Activated naive CD8-positive, alpha-beta T cell treated with anti-CD3 and anti-CD28 coated beads, Interleukin-2, amount 10 ng/mL, durations not matched to agents 7 days and 5 days (primary cell): ENCODE measurements at places on chromosomes 2 and 18. TPM values are rescaled to one million over a fixed set of nuclear protein-coding genes. Genes with fewer than 3 reads are reported as not detected.

EFR3B gene
- total RNA-seq = 0.08 TPM

TSPYL6 gene
- total RNA-seq = not detected

DIPK1C gene
- not detected for total RNA-seq

MOGAT1 gene
- total RNA-seq = not detected

GDF7 gene
- total RNA-seq = not detected

RAB10 gene
- total RNA-seq = 89.7 TPM

GREB1L gene
- total RNA-seq = not detected

UGT1A10 gene
- not detected for total RNA-seq

DNA sequence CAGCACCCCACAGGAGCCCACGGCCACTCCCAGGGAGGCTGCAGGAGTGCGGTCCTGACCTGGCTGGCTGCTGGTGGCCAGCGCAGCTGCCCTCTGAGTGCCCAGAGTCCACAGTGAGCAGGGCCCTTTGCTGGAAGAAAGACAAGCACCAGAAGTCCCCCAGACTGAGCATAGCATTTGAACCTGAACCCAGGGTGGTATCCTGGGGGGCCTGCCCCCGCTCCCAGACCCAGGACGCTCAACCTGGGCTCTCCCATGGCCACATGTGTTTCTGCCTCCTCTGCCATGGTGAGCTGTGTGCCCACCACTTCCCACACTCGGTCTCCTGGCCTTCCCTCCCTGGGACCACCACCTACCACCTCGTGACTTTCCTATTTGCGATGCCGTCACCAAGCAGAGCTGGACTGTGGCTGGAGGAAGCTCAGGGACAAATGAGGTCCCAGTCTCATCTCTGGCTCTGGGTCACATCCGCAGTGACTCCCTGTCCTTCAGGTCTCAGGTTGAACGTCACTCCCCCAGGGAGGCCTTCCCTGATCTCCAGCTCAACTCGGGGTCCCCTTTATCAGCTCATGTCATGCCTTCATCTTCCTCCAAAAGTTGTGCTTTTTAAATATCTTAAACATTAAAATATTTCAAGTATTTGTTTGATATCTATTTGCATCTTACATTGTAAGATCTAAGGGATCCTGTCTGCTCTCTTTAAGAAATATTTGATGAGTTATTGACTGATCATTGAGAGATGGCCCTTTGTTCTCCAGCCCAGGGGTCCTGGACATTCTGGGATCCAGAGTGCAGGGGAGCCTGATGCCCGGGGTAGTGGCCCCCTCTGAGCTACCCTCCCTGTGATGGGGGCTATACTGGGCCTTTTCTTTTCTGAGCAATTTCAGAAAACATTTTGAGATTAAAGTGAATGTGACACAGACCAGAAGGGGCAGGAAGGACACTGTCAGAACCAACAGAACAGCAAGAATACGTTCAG lies 16.4 kb upstream of the GPR55 start:
- DNase-seq = no peak

DNA sequence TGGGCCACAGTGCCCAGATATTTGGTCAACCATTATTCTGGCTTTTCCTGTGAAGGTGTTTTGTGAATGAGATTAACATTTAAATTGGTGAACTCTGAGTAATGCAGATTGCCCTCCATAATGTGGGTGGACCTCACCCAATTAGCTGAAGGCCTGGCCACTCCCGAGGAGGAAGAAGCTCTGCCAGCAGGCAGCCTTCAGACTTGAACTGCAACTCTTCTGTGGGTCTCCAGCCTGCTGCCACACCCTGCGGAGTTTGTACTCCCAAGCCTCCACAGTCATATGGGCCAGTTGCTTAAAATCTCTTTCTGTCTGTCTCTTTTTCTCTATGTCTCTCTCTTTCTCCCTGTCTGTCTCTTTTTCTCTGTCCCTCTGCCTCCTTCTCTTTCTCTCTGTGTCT lies 262.7 kb downstream of the MYCN start:
- no peak for DNase-seq

DNA sequence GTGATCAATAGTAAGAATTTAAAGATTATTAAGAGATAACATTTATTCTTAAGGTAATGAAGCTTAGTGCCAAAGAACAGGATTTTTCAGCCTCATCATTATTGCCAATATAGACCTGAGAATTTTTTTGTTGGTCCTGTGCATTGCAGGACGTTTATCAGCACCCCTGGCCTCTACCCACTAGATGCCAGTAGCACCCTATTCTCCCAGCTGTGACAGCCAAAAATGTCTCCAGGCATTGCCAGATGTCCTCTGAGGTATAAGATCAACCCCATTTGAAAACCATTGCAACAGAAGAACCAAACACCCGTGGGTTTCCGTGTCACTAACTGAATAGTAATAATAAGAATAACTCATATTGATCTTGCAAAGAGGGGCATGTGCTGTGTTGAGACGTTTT lies 700.0 kb upstream of the SOX11 start:
- DNase-seq = no peak

- no peak for DNase-seq
Observed at GRCh38 chr2:38485734-38486133, 108.7 kb upstream of the ATL2 start.

GRCh38 chr2:240858321-240858720 lies 10.3 kb upstream of the AGXT start:
- DNase-seq = no peak

DNA sequence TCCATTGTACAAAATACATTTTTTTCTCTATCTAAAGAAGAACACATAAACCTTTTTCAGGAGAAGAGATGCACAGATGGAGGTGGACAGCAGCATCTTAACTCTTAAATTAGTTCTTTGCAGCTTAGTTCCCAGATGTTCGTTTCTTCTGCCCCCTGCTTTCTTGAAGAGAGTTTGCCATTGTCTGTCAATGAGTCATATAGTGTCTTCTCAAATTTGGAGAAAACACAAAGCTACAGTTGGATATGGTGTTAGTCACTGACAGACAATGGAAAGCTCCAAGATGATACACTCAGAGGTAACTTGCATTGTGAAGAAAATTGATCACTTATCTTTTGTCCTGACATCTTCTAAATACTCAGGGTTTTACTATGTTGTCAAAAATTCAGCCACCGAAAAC lies 48.8 kb upstream of the TMEFF2 start:
- no peak for DNase-seq

DNA sequence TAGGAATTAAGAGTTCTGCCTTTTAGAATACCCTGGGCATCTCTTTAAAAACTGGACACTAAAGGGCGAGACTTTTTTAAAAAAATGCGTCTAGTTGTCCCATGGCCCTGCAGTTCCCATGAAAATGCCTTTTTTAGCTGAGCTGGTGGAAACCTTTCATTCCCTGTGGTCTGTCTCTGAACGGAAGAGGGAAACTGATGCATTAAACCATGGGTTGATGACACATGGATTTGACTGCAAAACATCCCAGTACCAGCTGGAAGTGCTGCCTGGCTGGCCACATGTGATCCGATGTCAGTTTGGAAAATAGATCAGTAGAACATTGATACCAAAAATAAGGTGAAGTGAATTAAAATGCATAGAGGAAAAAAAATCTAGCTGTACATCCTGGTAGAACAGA lies 129.2 kb downstream of the MYO1B start:
- DNase-seq = no peak

DNA sequence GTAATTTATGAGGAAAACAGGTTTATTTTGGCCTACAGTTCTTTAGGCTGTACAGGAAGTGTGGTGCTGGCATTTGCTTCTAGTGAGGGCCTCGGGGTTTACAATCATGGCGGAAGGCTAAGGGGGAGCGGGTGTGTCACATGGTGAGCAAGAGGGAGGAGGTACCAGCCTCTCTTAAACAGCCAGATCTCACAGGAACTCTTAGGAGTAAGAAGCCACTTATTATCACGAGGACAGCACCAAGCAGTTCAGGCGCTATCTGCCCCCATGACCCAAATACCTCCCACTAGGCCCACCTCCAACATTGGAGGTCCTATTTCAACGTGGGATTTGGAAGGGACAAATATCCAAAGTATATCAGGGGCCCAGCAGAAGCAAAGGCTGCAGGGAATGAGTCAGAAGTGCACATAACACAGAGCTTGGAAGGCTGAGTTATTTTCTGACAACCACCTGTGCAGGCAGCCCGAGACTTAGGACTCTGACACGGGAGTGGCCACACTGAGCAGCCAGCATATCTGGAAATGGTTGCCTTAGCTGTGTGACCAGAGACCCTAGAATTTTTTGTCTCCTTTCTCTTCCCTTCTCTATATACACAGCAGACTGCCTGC lies 170.9 kb downstream of the PRPF40A start:
- no peak for DNase-seq

- DNase-seq = no peak
Observed at GRCh38 chr2:193076995-193077394, 882.3 kb upstream of the TMEFF2 start.

DNA sequence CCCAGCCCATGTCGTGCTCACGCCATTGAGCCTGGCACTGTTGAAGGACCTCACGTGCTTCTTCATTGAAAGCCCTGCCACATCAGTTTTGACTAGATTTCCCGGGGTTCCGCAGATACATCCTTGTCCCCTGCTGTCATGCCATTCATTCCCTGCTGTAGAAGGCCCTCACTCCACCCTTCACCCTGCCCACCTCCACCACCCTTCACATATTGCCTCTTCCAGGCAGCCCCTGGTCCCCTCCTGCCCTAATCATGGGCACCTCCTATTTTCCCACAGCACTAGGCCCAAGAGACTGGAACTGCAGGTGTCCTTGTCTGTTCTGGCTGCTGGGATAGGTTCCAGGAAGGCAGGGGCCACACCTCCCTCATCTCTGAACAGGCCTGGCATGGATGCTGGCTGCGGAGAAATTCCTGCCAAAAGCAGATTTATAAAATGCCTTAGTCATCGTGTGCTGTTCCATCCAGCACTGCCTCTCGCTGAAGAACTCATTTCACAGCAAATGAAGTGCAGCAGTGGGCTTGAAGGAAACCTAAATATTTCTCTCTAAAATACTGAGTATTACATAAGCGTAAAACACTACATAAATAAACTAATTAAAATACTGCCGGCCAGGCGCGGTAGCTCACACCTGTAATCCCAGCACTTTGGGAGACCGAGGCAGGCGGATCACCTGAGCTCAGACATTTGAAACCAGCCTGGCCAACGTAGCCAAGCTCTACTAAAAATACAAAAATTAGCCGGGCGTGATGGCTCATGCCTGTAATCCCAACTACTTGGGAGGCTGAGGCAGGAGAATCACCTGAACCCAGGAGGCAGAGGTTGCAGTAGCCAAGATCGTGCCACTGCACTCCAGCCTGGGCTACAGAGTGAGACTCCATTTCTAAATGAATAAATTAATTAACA lies 38.4 kb downstream of the EIF4E2 start:
- DNase-seq = no peak

GRCh38 chr18:25231327-25231691 lies 120.7 kb downstream of the ZNF521 start:
- no peak for DNase-seq

- no peak for DNase-seq
Observed at GRCh38 chr2:136863874-136864273, 98.5 kb downstream of the THSD7B start.

DNA sequence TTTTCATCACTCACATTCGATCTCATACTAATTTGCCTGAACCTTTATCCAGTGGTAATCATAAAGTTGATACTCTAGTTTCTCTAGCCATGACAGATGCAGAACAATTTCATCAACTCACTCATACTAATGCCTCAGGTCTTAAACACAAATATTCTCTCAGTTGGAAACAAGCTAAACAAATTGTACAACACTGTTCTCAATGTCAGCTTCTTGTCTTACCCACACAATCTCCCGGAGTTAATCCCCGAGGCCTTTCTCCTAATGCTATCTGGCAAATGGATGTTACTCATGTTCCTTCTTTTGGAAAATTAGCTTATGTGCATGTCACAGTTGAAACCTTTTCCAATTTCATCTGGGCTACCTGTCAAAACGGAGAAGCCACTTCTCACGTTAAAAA lies 11.5 kb upstream of the CNOT11 start:
- DNase-seq = no peak

DNA sequence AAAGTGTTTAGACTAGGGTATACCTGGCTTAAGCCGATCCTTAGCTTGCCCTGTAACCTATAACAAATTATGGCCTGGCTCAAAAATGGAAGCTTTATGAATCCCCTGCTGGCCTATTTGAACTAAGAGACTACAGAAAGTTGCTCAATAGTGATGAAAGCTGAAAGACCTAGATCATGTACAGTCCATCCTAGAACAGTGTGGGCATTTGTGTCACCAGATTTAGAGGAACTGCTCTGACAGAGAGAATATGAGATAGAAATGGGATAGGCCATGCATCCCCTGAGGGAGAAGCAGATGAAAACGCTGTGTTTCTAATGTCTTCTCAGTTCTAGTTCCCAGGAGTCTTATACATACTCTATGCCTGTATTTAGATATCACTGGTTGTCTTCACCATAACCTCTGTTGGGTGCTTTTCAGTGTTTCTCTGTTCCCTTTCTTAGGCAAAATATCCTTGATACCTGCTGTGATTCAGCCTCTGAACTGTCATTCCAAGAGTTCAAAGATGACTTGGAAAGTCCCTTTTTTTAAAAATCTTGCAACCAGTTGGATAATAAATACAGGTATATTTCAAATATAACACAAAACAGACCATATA lies 246.9 kb upstream of the SLC39A10 start:
- DNase-seq = no peak

DNA sequence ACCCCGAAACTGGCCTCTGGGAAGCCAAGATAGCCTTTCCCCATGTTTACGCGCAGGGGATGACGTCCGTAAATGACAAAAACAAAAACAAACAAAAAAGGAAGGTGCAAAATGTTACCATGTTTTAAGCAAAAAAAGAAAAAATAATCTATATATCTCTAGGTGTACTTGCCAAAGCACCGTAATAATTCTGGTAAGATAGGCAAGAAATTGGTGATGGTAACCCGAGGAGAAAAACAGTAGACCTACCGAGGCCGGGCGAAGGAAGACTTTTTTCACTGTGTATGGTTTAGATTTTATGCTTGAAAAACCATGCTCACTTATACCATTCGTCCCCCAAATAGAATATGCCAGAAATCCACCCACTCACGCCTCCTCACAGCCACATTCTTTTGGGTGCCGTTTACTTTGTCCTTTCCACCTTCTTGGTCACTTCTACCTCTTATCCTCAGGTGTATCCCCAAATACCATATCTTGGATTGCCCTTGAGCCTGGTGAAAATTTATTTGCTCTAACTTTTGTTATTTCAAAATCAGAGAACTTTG lies 8.0 kb downstream of the GATA6 start:
- no peak for DNase-seq
